ENCODE measurements at places on chromosomes 3 and 15. TPM values are rescaled to one million over a fixed set of nuclear protein-coding genes. Genes with fewer than 3 reads are reported as not detected.

SEMA3F gene
- 27.8 TPM for total RNA-seq

MESD gene
- total RNA-seq = 24.1 TPM

GOLGA6D gene
- not detected for total RNA-seq

PARP15 gene
- total RNA-seq = 2.5 TPM

GOLGA8K gene
- 3.2 TPM for total RNA-seq

MESP1 gene
- 0.52 TPM for total RNA-seq

IL5RA gene
- total RNA-seq = 0.46 TPM

SLCO2A1 gene
- 102 TPM for total RNA-seq

AGTR1 gene
- 8.9 TPM for total RNA-seq

TRIM42 gene
- total RNA-seq = not detected

FSD2 gene
- not detected for total RNA-seq

GPR62 gene
- not detected for total RNA-seq

CEMIP gene
- 0.14 TPM for total RNA-seq

ADAMTS9 gene
- total RNA-seq = 82.8 TPM

CCDC33 gene
- not detected for total RNA-seq

CCDC39 gene
- 0.90 TPM for total RNA-seq

COLQ gene
- total RNA-seq = 2.2 TPM

USP13 gene
- total RNA-seq = 13.6 TPM

ALS2CL gene
- total RNA-seq = 12.1 TPM

CISH gene
- 12.5 TPM for total RNA-seq

ADPRH gene
- total RNA-seq = 15.3 TPM

EFCAB12 gene
- 0.14 TPM for total RNA-seq

KCNH8 gene
- not detected for total RNA-seq

Measured in posterior vena cava (tissue), 2 donors.